ENCODE measurements at places on chromosomes 11 and 22.

- DNase-seq, result no peak
Measured at GRCh38 chr11:124863137-124863825, 2.0 kb upstream of the ROBO3 start.

DNA sequence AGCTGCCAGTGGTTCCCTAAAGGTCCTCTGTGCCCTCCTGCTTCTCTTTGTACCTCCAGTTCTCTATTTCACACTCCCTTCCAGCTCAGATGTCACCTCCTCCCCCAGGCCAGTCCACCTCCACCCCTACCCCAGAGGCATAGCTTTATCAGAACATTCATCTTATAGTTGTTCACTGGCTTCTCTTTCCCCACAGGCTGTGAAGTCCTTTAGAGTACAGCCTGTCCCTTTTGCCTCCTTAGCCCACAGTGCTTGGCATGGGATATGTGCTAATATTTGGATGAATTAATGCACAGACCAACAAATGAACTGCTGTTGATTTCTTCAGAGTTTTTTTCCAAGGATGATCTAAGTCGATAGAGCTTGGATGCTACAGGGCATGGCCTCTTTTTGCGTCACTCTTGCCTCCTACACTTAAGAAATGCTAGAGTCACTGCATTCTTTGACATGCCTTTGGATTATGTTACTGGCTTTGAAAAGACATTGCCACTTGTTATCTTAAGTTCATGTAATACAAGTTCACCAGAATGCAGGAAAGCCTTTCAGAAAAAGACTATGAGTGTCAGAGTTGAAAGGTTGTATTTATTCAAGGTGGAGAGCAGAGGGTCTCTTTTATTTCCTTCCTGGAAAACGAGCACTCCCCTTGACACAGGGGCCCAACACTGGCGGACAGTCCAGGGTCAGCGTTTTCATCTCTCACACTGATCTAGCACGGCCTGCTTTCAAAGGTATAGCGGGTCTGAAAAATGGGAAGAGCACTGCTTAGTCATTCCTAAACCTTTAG, 75.7 kb downstream of the PISD start:
- DNase-seq, result no peak

GRCh38 chr11:67373648-67374570, 511 bp upstream of the CLCF1 start:
- peak; percentile 62 for DNase-seq

DNA sequence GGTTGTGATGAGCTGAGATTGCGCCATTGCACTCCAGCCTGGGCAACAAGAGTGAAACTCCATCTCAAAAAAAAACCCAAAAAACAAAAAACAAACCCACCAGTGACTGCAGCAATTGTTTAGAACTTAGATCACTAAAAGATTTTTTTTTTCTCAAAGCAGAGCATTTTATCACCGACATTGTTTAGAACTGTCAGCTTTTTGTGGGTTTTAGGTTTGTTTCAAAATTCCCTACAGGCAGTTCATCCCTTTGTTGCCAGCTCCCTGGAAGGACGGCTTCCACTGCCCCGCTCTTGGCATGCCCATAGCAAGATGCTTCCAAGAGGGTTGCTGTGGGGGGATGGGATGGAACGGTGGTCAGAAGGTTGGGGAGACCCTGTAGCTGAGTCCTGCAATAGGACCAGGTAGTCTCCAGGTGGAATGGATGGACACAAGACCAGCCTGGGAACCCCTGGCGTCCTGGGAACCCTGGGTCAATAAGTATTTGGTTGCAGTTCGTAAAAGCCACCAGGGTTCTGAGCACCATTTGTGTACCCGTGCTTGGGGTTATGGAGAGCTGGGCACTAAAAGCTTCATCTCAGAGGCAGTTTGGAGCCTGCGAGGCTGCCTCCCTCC, 46.7 kb downstream of the TSPAN18 start:
- no peak for DNase-seq

DNA sequence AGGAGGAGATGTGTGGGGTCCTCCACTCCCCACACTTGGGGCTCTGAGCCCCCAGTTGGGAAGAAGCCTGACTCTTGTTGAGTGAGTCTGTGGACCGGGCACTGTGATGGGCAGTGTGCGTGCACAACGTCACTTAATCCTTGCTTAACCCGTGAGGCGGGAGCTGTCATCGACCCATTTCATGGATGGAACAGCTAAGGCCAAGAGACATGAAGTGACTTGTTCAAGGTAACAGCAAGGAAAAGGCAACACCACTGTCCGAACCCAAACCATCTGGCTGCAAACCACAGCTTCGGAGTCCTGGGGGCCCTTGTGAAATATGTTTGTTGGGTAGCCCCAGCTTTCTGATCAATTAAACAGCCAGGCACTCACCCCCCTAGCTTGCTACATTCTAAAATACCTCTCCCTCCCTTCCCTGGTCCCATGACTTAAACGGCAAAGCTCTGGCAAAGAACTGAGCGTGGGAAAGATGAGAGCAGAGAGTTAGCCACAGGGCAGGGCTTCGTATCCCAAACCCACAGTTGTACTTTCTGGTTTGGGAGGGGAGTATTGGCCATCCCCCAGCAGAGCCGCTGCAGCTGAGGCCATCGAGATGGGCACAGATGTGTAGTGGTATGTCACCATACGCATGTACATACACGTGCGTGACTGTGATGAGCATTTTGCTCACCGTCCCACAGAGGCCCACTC, 26.3 kb downstream of the FADS2 start:
- no peak for DNase-seq

DNA sequence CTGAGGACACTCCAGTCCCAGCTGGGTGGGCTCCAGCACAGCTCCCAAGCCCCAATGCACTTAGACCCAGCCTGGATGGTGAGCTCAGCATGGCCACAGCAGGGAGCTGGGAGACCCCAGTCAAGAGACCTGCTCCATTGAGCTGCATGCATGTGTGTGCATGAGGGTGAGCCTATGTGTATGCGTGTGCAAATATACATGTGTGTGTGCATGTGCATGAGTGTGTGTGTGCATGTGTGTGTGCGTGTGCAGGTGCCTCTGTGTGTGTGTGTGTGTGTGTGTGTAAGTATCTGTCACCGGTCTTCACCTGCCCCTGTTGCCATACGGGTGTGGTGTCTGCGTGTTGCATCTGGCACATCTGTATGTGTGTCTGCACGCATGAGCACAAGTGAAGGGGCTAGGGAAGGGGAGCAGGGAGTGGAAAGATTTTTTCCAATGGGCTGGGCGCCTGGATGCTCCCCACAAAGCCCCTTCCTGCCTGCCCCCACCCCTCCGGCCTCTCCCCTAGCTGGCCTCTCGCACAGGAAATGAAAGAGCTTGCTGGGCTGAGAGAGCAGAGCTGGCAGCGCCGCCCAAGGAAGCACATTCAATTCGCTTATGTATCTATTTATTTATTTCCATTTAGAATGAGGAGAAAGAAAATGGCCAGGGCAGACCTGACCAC, 4.1 kb downstream of the TSPAN32 start:
- no peak for DNase-seq

- DNase-seq, result no peak
Measured at GRCh38 chr11:73157101-73158010, 15.2 kb upstream of the FCHSD2 start.

- DNase-seq, result no peak
Measured at GRCh38 chr11:17489751-17490150, 13.1 kb upstream of the ABCC8 start.

- no peak for DNase-seq
Measured at GRCh38 chr11:116353589-116353988, 419.2 kb downstream of the BUD13 start.

DNA sequence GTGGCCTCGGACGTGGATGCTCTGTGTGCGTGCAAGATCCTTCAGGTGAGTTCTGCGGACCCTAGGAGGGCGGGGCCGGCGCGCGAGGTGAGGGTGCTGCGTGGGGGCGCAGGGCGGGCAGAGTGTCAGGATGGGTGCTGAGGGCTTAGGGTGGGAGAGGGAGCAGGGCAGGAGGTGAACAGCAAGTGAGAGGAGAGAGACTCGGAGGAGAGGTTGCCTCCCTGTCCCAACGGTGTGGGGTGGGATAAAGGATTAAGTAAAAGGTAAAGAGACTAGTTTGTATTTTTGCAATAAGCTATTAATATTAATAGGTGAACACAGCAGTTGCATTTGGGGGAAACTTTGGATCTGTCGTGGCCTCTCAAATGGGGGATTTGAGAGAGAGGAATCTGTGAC, 451 bp downstream of the CDC45 start:
- no peak for DNase-seq

DNA sequence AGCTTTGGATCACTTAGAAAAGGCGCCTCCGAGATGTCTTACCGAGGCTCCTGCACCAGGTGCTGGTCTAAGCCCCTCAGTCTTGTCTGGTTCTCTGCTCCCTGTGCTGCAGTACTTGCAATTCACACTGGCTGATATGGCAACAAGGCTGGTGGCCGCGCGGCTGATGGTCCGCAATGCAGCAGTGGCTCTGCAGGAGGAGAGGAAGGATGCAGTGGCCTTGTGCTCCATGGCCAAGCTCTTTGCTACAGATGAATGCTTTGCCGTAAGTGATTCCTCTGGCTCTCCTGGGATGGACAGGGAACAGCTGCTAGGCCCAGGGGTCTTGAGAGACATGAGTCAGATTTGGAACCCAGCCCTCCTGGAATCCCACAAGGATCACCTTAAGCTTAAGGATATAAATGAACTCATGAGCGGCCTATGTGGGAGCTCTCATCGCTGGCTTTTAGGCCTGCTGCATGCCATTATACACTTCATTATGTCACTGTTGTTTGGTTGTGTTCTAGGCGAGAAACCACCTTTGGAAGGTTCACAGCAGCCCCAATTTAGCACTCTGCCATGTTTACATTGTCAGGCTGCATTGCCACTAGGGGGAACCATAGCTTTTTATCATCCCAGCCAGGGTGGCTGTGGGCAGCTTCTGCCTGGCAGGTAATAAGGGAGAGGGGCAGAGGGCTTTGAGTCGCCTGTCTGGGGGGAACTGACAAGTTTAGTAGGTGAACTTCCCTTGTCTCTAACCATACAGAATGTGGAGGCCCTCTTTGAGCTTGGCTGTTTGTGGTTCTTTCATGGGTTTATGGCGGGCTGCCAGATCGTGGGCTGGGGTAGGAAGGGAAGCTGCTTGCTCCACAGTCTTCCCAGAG, 8.5 kb downstream of the ACAD8 start:
- DNase-seq, result no peak

Data from activated T-helper 1 cell treated with anti-CD3 and anti-CD28 coated beads, Interleukin-2, amount 50 U/mL, for 16 hours (primary cell).